ENCODE measurements at places on chromosomes 4 and X.

DNA sequence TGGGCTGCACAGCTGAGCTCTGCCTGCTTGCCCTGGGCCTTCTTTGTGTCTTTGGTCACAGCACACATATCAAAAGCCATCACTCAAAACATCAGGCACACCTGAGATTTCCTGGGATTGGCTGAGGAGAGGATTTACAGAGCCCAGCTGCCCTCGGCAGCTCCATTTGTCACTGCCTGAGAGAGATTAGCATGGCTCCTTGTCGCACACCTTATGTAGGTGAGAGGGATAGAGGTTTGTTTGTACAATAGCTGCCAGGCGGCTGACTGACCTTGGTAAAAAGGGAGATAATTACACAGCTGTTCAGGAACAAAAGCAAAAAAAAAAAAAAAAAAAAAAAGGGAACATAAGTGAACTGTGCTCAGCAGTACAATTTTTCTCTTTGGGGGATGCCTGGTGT is 63.2 kb downstream of the MGST2 start:
- DNase-seq, result no peak

DNA sequence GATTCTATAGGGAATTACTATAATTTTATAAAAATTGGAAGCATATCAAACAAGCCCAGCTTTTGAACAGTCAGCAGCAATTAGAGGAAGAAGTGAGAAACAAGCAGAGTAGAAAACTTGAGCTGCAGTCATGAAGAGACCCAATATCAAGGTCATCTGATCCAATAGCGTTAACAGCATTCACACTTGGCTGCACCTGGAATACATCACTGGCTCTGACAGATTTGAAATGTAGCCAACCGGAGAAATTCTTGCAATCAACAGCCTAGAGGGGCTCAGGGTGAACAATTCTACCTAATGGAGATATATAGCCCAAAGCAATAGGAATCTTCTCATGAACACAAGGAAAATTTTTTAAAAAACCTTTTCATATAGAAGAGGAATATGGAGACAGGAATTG is 13.6 kb downstream of the DDX53 start:
- DNase-seq, result no peak

DNA sequence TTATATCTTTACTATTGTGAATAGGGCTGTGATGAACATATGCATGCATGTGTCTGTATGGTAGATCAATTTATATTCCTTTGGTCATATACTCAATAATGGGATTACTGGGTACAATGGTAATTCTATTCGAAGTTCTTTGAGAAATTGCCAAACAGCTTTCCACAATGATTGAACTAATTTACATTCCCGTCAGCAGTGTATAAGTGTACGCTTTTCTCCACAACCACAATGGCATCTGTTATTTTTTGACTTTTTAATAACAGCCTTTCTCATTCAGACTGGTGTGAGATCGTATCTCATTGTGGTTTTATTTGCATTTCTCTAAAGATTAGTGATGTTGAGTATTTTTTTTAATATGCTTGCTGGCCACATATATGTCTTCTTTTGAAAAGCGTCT is 439.4 kb upstream of the KLHL4 start:
- no peak for DNase-seq

GRCh38 chrX:37690119-37690518 is 4.5 kb downstream of the XK start:
- no peak for DNase-seq

DNA sequence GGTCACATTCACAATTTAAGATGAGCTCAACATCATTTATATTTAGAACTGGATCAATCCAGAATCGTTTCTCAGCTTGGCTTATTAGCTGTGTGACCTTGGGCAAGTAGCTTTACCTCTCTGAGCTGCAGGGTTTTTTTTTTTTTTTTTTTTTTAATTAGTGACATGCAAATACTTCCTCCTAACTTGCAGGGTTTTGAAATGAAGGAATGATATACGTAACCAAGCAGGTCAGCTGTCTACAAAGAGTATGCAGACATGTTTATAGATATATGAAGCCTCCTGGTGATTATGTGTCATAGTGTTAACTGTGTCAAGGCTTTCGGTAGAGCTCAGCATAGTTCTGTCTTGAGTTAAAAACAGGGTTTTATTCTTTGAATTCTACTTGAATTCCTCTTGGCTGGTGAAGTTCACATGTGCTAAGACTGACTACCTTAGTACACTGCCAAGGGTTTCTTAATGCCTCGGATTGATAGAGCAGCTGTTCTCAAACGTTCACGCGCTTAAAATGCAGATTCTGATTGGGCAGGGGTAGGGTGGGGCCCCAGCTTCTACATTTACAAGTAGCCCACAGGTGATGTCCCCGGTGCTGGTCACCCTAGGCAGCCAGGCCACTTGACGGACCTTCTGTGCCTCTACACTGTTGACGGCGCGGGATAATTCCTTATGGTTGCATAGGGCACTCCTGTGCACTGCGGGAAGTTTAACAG is 654 bp upstream of the STS start:
- no peak for DNase-seq

DNA sequence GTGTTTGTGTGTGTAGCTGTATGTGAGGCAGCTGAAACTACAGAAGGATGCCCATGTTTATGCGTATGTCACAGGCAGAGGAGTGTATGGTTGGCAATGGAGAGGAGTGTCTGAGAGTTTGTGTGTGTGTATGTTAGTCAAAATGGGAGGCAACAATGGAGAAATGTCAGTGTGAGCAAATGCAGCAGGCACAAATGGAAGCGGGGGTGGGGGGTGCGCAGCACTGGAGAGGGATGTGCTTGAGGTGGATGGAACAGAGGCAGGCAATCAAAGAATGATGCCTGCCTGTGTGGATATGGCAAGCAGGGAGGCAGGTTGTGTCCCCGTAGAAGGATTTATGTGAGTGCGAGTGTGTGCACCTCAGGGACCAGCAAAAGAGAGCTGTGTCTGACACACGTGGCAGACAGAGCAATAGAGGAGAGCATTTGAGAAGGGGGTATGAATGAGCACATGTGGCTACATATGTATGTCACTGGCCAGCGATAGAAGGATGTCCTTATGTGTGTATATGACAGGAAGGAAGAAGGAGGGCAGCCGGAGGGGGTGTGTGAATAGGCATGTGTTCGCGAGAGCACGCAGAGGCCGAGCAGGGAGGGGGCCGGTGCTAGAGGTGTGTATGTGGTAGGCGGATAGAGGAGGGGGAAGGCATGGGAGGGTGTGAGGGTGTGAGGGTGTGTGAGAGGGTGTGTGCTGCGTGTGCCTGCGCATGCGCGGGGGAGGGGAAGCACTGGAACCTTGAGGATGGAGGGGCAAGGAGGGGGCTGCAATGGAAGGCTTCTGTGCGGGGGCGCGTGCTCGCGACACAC is 1.1 kb downstream of the PJA1 start:
- no peak for DNase-seq

- DNase-seq, result no peak
Observed at GRCh38 chrX:48626401-48627298, 29.4 kb downstream of the WDR13 start.

DNA sequence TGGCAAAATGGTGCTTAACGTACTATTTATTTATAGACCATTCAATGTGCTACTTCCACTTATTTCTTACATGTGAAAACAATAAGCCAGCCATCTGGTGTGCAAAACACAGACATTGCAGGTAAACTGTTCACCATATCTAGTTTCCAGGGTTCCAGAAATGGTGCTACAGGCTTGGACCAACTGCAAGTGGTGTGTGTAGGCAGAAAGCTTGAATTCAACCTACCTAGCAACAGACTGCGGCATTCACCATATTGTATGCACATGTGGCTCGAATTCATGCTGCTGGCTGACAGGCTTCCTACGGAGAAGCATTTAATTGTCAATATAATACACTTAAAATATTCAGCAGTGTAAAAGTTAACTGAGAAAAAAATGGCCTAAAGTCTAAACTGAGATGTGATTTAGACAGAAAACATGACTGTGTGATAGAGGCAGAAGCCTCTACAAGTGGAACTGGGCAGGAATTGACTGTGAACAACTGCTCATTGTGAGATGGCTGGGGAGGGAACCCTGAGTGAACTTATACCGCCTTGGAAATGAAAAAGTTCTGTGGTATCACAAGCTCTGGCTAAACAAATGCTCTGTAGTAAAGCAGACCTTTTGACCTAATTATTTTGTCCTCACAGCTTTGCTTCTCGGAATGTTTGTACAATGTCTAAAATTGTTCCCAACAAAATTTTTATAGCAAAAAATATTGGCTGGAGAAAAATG is 434.7 kb downstream of the GRIA2 start:
- no peak for DNase-seq

- DNase-seq, result no peak
Observed at GRCh38 chrX:120671963-120672362, 42.1 kb upstream of the C1GALT1C1 start.

DNA sequence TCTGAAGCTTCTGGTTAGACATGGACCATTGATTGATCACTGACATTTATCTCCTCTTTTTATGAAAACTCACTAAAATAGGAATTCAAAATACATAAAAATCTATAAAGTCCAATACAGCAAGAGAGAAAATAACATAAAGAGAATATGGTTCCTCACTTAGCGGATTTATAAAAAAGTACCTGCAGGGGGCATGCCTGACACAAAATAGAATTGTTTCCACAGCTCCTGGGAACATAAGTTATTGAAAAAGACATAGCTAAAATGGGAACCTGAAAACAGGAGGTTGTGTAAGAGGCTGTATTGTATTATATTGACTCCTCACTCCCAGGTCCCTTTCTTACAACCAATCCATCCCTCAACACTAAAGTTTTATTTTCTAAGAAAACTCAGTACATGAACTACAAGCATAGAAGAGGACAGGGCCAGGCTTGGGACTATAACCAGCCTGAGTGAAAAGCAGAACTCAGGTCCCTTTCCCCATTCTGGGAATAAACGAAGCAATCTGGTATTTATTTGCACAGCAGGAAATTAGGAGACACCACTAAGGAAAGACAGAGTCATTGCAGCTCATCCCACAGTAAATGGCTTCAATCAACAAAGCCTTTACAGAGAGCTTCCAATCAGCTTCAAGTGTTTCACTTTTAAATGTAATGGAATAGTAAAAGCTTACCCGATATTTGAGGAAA is 121.1 kb upstream of the NDST4 start:
- no peak for DNase-seq

- DNase-seq, result no peak
Observed at GRCh38 chr4:1987296-1987695, 21.5 kb downstream of the NELFA start.

DNA sequence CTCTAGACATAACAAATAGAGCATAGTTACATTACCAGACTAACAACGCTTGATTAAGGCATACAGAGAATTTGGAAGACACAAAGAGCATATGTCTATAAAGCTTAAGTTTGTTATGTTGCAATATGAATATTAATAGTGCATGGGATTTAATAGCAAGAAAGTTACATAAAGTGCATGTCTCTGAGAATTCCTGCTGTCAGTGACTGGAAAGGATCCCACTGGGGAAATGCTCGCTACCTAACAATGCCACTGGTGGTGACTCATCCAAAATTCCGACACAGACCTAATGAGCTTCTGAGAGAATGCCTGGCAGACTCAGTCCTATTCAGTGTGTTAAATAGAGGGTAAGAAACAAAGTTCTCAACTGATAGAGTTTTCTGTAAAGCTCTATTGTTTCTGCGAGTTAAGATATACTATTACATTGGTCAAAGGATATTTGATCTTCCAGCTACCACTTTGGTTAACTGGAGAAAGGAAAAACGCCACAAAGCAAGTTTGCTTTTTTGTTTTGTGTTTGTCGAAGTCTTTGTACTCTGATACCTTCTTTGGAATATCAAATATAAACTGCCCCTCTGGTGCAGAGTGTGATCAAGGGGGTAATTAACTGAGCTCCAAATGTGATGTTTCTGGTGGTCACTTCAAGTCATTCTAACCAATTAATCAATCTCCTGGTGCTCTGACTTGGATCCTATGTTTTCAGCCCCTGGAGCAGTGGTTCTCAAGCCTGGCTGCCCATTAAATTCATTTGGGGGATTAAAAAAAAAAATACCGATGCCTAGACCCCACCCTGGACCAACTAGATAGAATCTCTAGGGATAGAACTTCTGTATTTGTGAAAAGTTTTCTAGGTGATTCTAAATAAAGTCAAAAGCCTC is 107.9 kb downstream of the PALLD start:
- DNase-seq, result no peak

DNA sequence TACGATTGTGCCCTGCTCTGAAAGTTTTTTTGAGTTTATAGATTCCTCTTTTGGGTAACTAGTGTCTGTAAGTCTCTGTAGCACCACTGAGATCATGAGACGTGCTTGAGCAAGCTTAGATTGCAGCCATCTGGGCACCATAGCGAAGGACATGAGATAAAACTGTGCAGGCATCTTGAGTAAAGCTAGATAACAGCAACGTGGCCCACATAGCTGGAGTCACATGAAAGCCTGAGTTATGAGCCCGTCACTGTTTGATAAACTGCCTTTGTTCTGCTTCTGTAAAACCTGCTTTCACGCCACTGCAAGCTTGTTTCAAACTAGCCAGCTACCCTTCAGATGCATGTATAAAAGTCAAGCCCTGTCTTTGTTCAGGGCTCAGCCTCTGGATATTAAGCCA is 359.1 kb upstream of the CXorf51A start:
- no peak for DNase-seq

DNA sequence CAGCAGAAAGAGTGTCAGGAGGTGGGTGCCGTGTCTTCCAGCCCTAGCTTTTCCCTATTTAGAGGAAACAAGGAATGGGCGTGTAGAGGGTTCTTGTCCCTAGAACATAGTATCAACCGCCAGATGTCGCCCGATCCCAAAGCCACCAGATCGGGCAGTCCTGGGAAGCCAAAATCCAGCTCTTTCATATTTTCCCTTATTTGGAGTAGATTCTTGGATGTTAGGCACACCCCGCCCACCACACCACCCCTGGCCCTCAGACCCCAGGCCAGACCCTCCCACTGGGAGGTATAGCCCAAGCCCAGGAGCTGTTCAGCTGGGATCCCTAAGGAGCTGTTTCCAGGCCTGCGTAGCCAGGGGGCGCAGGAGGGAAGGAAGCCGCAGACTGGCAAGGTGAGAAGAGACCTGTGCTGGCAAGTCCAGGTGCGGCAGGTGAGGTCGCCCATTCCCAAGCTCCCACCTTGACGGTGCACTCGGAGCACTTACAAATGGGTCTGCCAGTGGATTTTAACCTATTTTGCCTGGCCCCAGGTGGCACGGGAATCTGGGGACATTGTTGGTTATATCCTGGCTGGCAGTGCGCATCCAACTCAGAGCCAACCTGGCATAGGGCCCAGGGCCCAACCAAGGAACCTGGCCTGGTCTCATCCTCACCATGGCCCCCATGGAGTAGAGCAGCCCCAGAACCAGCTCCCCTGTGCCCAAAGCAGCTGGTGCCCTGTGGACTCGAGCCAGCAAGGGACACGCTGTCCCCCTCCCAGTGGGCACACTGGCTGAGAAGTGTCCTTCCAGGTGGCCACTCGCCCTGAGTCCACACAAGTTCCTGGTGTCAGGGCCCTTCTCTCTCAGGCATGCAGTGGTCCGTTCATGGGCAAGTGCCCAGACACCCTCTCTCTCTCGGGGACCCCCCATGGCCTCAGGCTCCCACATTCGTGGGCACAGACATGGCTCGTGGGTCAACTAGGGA is 811 bp downstream of the FLNA start:
- DNase-seq, result no peak

- no peak for DNase-seq
Observed at GRCh38 chr4:13980317-13981310, 353.1 kb upstream of the BOD1L1 start.

Measured in GOT3 (cell line).